T-helper 9 cell (primary cell): ENCODE measurements at places on chromosomes 7 and 10.

- no peak for DNase-seq
These were observed 533.5 kb downstream of the GPAM start for GRCh38 chr10:111650088-111650487.

DNA sequence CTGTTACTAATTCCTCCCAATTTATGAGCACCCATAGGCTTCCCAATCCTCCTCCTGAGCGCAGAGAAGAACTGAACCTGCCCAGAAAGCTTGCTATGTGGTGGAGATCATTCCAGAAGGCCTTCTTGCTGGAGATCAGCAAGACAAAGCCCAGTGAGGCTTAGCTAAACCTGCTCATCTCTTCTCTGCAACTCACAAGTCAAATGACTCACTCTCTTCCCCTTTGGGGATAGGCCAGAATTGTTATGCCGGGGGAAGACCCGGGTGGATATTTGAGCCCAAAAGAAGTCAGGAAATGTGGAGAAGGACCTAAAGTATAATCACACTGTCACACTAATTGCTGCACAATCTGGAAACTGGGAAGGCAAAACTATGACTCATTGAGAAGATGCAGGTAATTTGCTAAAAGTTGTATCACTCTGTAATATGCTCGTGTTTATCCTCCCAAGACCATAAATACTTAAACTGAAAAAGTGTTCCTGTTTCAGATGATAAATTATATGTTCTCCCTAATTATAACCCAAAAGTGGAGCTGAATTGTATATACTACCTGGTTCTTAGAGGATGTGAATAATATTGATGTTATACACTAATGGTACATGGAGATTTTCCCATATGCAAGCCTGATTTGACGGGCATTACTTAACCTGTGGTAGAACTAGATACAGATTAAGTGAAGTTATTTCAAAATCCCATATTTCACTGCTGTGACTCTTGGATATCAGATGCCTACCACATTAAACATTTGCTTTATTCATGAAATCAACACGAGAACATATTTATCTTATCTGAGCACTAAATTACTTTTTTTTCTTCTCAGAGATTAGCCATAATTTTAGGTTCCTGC is 6.4 kb downstream of the NEBL start:
- no peak for DNase-seq

- no peak for DNase-seq
These were observed 57.1 kb upstream of the DYNC1I1 start for GRCh38 chr7:95715274-95715673.

GRCh38 chr7:137306748-137307147 is 36.8 kb downstream of the PTN start:
- no peak for DNase-seq

DNA sequence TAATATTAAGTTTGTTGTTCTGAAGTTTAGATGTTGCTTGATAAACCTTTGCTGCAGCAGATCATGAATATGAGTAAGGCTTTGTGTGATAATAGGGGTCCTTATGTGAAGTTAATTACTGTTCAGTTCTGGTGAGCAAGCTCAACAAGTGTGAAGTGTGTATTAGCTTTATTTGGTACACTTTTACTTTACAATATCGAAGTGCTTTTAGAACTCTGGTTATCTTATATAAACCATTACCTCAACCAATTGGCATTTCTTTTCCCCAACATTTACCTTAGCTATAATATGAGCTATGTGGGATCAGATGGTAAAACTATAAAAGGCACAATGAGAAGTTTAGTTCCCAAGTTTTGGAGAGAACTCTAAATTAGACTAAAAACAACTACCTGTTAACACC is 127.6 kb downstream of the LCOR start:
- DNase-seq, result no peak

DNA sequence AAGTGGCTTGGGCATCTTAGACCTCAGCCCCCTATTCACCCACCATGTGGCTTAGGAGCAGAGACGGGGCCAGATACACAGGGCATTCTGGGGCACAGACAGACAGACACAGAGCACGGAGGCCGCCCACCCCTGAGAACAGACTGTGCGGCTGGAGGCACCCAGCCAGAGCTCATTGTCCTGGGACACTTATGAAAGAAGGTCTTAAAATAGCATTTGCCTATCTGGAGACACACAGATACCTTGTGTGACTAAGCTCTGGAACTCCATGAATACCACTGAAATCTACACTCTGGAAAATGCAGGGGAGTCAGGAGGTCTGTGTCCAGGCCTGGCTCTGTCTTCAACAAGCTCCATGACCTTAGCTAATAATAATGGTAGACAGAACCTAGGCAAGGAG is 41.4 kb upstream of the ADO start:
- no peak for DNase-seq

GRCh38 chr7:112665709-112666108 is 124.5 kb downstream of the TMEM168 start:
- no peak for DNase-seq

DNA sequence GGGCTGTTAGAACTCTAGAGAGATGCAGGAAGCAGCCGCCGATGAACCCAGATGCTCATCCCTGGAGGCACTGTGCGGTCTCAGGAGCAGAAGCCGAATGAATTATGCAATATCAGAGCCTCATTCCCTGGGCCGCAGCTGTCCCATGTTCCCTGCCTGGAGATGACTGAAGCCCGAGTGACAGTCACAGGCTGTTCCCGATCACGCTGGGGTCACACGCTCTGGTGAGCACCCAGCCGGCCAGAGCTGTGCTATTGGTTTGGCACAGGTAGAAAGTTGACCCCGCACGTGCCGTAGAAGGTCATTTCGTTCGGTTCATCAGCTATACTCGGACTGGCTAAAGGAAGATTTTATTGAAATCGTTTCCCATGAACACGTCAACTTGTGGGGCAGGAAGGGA is 140.5 kb upstream of the SH2B2 start:
- DNase-seq, result no peak

DNA sequence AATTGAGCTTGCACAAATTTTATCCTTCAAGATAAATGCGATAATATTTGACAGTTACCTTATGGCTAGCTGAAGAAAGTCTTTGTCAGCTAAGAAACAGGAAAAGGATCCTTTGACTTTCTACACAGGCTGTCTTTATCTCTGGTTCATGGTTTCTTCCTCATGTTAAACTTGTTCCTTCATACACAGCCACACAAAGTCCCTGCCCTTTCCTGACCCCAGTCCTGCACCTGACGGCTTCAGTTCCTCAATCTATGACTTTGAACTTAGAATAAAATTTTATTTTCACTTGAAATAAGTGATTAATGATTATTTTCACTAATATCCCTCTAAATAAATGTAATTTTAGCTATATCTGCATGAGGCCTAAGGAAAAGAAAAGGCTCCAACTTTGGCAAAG is 77.8 kb upstream of the PRSS1 start:
- no peak for DNase-seq

DNA sequence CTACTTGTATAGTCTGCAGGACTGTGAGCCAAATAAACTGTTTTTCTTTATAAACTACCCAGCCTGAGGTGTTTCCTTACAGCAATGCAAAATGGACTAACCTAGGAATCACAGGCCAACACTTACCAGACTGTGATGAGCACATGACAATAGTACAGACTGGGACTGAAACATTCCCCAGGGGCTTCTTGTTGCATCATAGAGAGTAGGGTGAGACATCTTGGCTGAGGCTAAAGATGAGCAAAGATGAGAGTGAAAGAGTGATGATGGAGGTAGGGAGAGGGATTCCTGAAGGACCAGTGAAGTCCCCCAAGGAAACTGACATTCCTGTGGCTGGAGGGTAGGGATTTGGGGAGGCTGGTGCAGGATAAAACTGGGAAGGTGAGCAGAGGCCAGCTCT is 194.4 kb downstream of the TPST1 start:
- DNase-seq, result no peak

GRCh38 chr7:14436878-14437277 is 447.4 kb upstream of the ETV1 start:
- no peak for DNase-seq

GRCh38 chr10:93503075-93503474 is 6.7 kb downstream of the CEP55 start:
- no peak for DNase-seq

DNA sequence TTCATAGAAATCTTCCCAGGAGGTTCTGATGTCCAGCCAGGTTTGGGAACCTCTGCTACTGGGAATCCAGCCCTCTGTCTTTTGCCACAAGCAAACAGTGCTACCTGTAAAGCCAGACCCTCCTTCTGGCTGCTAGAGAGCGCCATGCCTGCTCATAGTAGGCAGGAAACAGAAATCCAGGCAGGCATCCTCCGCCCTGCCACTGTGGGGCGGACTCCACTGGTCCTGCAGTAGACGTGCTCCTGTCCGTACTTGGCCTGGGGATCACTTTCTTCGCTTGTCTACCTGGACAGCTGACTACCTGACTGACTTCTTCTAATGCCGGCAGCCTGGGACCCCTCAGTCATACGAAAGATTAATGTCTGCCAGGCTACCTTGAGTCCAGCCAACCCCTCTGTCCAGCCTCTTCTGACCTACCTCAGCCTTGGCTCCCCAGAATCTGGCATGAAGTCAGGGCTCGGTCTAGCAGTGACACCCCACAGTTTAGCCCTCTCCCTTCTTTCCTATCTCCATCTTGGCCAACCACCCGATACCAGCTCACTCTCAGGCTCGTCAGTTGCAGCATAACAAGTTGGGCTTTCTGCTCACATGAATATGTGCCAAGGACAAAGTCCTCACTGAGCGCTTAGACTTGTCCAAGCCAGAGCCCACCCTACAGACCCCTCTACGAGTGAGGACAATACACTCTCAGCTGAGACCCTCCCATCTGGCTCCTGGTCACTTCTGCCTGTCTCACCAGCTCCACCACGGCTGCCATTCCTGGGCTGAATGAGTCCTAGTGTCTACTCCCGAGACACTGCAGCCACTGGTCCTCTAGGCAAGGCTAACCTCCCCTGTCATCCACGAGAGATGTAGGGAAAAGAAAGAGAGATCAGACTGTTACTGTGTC is 43.9 kb upstream of the OPALIN start:
- no peak for DNase-seq

DNA sequence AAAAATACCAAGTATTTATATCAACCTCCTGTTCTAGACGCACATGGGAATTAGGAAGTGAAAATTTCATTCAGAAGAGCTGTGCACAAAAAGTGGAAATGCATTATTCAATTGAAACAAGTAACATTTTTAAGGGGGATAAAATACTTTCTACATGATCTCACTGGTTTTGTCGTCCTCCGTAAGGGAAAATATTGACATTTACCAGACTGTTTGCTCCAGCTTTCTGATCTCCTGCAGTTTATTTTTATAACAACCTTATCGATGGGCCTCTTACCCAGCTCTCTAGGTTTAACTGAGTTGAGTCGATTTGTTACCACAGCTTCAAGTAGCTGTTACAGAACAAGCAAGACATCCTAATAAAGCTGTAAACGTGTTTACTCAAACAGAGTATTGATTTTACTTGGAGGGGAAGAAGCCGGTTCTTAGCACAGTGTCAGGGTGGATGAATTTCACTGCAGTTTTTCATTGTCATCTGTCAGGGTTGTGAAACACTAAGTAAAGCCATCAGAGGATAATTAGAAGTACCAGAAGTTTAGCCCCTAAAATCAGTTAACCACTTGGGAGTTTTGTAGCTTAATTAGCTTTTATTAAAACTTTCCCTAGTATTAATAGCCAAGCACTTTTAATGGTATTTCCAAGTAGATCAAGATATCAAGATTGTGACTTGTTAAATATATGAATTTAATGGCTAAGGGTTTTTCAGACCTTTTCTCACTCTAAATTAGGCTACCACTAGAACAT is 142.6 kb upstream of the KAT6B start:
- no peak for DNase-seq

GRCh38 chr7:130996833-130997231 is 262.8 kb upstream of the KLF14 start:
- no peak for DNase-seq

DNA sequence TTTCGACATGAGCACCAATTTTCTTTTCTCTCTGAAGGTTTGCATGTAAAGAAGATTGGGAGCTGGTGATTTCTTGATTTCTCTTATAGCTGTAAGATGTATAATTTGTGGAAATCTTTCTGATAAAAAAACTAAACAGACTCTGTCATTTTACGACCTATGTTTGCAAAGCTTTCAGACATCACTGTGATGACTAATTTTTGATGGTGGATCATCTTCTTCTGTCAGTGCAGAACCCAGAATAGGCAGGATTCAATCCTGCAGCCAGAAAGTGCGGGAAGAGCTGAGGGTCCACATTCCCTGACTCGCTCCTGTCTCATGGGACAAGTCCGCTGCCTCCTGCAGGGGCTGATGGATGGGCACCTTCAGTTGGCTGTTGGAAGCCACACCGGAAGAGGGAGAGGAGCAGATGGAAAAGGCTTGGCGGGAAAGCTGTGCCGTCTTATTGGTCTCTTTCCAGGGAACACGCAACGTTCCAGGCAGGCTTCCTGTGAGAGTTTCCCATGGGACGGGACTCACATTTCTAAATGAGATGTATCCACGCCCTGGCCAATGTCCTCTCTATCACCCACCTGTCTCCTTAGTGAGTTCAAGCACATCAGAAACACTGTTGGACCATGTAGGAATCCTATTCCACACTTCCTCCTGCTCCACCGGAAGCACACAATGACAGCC is 186.9 kb downstream of the PRPF18 start:
- no peak for DNase-seq

- no peak for DNase-seq
These were observed 2.1 kb downstream of the CASD1 start for GRCh38 chr7:94511718-94512117.

- DNase-seq, result no peak
These were observed 1164.0 kb upstream of the CELF2 start for GRCh38 chr10:9853405-9854355.

- DNase-seq, result no peak
These were observed 102.4 kb downstream of the EGFR start for GRCh38 chr7:55121249-55121648.

GRCh38 chr10:60456053-60456452 is 66.4 kb upstream of the ANK3 start:
- no peak for DNase-seq

GRCh38 chr7:132777414-132777813 is 201.1 kb upstream of the PLXNA4 start:
- DNase-seq, result no peak

- no peak for DNase-seq
These were observed 76.8 kb upstream of the IKZF1 start for GRCh38 chr7:50227726-50228125.

DNA sequence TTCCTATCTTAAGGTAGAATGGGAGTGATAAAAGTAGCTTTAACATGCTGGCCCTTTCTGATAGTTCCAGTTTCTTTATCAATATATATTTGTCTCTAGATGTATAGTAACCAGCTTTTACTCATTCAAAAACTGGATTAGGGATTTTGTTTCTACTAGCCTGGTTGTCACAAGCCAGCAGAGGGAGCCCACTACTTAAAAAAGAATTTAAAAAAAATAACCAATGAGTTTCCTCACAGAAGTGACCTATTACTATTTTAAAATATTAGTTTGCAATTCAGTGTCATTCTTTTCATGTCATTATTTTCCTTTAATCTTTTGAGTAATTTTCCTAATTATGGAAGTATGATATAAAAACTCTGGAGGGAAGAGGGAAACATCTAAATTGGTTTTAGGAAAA is 142.1 kb downstream of the PHTF2 start:
- DNase-seq, result no peak

- no peak for DNase-seq
These were observed 291.6 kb upstream of the SEMA3C start for GRCh38 chr7:81210137-81211064.

GRCh38 chr7:106450716-106451115 is 165.9 kb upstream of the NAMPT start:
- no peak for DNase-seq

GRCh38 chr7:96097835-96098234 is 224.1 kb downstream of the SLC25A13 start:
- no peak for DNase-seq
